Foreskin fibroblast (primary cell): ENCODE measurements at places on chromosomes 2 and 18.

GRCh38 chr2:40225670-40226210, 226.2 kb downstream of the SLC8A1 start:
- no peak for DNase-seq

DNA sequence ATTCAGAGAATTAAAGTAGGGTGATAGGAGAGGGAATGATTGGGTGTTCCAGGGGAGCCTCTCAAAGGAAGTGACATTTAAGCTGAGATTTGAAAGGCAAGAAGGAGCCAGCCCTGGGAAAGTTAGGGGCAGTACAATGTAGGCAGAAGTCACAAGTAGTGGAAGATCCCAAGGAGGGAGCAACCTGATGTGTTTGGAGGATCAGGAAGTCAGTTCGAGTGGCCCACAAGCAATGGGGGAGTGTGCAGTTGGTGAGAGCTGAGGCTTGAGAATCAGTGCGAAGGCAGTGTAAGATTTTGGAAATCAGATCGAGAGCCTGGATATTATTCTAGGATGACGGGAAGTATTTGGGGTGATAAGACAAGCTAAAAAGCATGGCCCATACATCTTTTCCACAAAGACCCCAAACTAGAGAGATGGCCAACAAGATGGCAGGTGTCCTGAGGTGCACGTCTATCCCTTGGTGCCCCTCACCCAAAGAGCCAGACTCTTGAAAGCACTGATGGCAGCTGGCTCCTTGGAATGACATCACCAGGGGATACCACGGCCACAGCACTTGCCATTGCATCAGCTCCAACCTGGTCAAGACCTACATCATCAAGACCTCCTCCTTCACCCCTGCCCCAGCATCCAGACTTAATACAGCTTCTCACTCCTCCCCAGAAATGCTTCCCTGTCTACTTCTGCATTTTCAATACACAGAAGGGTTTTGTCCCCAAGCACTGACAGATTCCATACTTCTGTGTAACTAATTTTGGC, 127.3 kb downstream of the BCL2 start:
- no peak for DNase-seq

GRCh38 chr18:9735879-9736278, 27.8 kb downstream of the RAB31 start:
- DNase-seq, result no peak

DNA sequence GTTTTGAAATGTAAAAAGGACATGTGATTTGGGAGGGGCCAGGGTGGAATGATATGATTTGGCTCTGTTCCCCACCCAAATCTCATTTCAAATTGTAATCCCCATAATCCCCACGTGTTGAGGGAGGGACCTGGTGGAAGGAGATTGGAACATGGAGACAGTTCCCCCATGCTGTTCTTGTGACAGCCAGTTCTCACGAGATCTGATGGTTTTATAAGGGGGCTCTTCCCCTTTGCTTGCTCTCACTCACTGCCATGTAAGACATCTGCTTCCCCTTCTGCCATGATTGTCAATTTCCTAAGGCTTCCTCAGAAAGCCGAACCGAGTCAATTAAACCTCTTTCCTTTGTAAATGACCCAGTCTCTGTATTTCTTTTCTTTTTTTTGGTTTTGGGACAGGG, 39.2 kb downstream of the FECH start:
- DNase-seq, result no peak

DNA sequence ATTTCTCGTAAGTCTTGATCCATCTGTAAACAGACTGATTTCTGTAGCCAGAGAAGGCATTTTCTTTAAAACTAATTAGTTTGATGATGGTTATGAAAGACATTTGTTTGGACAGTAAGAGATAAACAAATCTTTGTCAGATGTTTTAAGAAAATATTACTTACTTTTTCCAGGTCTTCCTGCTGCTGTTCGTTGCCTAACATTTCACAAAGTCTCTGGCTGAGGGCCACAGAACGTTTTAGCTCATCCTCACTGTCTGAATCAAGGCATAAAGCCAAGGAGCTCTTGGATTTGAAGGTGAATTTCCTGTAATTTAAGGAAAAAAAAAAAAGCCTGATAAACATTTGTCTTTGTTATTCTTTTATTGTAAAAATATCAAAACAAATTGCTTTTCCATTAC, 57.8 kb downstream of the VIL1 start:
- DNase-seq, result no peak

DNA sequence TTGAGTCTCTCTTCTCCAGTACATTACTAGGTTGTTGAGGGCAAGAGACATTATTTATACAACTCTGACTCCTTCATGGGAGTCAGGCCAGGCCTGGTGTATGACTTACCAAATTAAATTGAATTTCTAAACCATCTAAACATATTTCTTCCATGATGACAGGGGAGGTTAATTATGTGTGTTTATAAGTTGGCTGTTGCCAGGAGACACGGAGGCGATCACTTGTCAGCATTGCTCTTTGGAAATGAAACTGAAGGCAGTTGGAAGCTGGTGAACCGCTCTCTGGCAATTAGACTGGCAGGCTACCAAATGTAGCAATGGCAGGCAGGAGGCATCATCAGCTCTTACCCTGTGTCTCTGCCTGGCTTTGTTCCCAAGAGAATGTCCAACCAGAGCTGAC, 241.4 kb downstream of the KCNS3 start:
- peak; percentile 28 for DNase-seq

- peak; percentile 4 for DNase-seq
These were observed 197.4 kb upstream of the NCKAP5 start for GRCh38 chr2:133765658-133766057.

GRCh38 chr18:3425446-3425845, 24.5 kb upstream of the TGIF1 start:
- no peak for DNase-seq

DNA sequence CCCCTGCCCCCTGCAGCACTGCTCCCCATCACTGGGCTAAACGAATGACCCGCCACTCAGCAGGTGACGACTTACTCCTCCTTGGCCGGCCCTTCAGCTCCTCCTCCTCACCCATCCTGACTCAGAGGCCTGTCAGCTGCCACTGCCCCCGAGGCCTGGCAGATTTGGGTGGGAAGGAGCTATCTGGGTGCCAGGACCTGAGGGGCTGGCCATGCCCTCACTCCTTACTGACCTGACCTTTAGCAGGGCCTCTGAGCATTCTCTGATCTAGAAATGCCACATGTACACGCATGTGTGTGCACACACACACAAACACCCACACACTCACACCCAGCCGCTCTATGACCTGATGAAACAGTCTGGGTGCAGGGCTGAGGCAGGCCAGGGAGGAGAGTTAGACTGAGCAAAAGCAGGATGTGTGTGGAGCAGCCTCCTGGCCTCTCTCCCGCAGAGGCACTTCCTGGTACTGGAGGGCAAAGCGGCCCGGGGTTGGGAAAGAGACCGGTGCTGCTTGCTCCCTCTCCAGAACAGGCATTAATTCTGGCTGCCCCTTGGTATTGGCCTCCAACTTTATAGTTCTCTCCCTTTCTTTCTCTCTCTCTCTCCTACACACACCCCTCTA, 68.0 kb downstream of the ZFP36L2 start:
- DNase-seq, result peak; percentile 88

- peak; percentile 18 for DNase-seq
These were observed 62.3 kb upstream of the TMEM178A start for GRCh38 chr2:39603436-39603835.

DNA sequence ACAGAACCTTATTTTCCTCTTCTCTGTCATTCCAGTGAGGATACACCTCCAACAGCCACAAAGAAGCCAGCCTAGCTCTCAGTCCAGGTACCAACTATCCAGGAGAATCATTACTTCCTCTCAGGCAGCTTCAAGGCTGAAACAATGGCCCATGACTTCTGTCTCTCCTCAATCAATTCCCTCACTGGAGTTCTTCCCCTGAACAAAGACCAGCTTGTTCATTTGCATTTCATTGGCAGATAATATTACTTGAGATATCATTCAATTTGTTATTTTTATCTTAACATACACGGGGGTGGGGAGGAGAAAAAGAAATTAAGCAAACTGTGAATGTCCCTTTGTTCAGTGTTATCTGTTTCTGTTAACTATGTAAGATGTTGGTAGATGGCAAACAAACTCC, 44.0 kb downstream of the CCDC141 start:
- DNase-seq, result no peak

GRCh38 chr18:11741505-11742145, 52.6 kb downstream of the GNAL start:
- DNase-seq, result no peak

DNA sequence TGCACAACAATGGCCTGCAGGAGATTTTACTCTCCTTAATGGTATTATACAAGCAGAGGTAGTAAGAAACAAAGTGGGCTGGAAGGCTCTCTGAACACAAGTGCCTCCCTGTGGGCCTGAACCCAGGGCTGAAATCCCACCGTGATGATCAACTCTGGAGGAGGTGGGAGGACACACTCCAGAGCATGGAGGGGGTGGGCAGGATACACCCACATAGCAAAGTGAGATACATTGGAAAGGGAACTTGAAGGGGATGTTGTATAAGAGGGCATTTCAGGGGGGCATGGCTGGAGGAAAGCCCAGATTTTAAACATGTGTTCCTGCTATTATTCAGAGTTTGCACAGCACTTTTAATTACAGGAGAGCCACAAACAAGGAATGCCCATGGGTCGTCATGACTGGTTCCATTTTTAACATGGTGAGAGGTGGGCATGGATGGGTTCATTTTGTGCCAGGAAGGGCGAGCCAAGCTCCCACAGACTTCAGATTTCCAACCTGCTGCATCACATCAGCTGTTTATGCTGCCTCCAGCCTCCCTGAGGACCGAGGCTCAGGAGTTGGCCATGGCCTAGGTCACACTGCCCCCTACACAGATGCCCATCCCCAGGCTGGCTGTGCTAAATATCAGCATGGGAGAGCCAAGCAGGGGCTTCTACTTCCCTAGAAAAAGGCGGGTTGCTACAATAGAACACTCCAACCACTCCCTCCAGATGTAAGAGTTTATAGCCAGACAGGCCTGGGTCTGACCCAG, 416.2 kb upstream of the ID2 start:
- DNase-seq, result no peak

DNA sequence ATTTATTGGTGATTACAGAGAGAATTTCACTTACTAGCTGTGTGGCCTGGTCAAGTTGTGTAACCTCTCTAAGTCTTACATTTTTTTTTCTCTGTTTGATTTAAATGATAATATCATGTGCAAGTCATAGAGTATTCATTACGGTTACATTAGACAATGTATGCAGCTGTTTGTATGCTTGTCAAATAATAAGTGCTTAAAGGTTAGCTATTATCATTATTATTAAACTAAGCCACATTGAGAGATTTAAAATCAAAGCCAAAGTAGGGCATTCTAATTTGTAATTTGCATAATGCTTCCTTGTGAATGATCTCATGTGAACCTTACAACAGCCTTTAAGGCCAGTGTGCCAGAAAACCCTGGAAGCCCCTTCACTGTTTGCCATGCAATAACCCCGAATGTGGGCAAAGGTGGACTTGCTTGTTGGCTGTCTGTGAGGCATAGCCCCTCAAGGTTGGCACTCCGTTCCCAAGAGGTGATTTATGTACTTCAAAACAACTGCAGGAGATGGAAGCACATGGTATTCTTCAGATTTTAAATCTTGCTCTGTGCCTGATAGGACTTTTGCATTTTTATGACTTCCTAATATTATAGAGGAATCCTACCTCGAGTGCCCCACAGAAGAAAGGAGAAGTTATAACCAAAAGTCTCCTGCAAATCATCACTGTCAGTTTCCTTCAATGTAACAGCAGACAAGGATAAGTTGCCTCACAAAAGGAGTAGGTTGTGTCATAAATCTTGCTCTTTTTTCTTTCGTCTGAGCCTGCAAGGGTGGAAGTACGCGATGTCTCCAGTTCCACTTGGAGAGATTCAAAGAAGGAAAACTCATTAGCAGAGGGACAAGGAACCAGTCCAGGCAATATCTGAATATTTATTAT, 272.0 kb downstream of the TGIF1 start:
- no peak for DNase-seq

DNA sequence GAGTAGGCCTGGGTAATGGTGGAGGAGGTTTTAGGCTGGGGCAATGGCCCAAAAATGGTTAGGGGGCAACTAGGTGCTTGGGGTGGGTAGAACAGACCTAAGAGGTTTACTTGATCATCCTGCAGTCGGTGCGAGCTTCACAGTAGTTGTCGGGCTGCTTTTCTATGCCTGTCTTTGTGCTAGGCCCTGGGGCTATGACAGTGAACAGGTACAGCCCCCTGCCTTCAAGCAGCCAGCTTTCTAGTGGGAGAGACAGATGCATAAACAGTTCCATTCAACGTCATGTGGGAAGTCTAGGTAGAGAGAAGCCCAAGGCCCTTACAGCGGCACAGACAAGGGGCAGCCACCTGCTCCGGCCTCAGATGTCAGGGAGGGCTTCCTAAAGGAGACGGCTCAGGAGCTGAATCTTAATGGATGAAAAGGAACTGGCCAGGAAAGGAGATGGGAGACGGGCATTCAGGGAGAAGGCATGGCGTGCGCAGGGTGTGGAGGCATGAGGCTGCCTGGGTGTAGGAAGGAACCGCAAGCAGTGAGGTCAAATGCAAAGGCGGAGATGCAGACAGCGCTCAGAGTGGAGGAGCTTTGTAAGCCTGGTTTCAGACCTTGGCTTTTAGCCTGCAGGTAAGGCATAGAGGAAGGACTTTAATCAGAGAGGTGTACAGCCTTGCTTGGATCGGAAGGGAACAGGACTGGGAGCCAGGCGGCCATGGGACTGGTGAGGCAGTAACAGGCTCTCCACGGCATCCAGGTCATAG, 6.0 kb downstream of the CTIF start:
- DNase-seq, result no peak

- DNase-seq, result peak; percentile 60
These were observed 81.7 kb downstream of the SDC1 start for GRCh38 chr2:20143263-20143662.

DNA sequence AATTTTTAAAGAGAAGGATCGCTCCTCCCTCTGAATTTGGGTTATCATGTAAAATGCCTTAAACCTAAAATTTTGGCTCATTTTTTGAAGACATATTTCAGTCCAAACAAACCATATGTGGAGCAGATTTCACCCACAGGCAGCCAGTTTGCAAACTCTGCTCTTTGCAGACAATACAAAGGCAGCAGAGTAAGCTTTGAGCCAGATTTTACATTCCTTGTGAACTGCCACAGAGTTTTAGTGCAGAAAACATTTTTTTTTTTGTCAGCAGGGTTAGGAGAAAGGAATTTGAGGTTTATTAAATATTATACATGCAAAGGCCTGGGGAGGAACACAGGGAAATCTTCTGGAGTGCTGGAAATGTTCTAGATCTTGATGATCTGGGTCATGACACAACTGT, 171.9 kb upstream of the FN1 start:
- no peak for DNase-seq

- no peak for DNase-seq
These were observed 24.0 kb upstream of the SLC39A10 start for GRCh38 chr2:195632856-195633572.

- peak; percentile 1 for DNase-seq
These were observed 596.9 kb downstream of the DCC start for GRCh38 chr18:52936931-52937330.

- DNase-seq, result no peak
These were observed 55.3 kb upstream of the LAPTM4A start for GRCh38 chr2:20106746-20107145.
